ENCODE measurements at places on chromosomes 12 and 14.

GRCh38 chr14:32426586-32427388, 97.7 kb downstream of the AKAP6 start:
- no peak for DNase-seq

GRCh38 chr14:38297681-38298080, 41.8 kb upstream of the CLEC14A start:
- DNase-seq, result no peak

DNA sequence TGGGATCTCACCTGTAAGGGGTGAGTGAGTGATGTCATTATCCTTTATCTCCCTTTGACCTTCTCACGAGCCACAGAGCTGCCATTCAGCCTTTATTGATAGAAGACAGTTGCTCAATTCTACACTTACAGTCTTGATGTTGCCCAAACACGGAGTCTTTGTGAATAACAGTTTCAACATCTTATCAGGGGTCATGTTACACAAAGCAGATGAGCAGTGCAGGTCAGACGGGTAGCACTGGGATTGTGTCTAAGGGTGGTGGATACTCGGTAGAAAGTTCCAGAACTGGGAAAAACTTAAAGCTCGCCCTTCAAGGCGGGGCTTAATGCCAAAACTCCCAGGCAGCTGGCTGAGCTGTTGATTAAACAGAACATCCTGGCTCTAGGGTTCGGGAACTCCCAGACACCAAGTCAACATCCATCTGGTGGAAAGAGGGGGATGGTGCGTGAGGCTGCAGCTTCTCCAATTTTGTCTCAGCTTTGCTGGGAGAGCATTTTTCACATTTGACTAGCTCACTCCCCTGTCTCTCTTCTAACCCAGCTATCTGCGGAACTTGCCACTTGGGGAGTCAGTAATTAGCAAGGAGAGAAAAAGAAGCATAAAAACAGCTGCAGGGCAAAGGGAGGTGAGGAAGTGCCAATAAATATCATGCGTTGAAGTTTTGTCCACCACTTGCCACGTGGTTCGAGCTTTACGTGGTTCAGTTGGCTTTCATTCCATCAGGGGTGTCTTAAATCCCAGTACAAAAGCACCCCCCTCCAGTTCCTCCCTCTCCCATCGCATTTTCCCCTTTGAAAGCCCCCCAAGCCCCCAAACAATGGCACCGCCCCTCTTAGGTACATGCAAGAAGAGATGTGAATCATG, 31.0 kb downstream of the FOXN4 start:
- DNase-seq, result no peak

DNA sequence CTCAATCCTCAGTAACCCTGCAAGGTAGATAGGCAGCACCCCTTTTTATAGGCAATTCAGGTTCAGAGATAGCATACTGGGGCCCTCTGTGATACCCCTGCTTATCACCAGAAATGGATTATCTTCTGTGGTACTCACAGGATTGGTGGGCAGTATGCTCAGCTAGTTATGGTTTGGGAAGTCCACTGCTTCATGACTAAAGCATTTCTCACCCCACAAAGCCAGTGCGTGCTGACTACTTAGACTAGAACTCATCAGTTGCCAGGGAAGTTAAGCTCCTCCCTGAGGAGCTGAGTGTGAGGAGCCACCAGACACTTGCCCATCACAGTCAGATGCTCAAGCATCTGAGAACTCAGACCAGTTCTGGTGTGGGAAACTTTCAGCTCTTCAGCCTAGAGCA, 76.3 kb downstream of the SCAF11 start:
- no peak for DNase-seq
